ENCODE measurements at places on chromosomes 5 and 9. TPM values are rescaled to one million over a fixed set of nuclear protein-coding genes. Genes with fewer than 3 reads are reported as not detected.

DNA sequence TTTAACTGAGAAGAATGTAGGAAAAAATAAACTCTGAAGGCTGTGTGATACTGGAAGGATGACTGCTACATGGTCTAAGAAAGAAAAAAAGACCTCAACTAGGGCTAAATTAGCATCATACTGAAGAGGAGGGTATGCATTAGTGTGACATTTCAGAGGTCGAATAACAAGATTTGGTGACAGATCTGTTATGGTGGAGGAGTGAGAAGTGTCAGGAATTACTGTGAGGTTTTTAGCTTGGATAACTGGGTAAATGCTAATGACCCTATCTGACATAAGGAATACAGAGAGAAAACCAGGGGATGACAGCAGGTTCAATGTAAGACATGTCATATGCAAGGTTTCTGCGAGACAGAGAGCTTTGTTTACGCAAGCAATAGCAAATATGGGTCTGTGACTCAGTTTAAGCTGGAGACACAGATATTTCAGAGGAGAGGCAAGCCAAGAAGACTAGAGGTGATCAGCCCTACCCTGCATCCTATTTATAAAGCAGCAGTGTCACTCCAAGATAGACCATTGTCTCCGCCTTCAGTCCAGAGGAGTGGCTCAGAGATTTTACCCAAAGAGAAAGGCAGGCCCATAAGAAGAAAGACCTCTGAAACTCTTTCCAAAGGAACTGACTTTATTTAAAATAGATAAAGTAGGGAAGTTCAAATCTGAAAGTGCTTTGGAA is 44.3 kb downstream of the FBN2 start:
- no peak overlapping the region for H3K4me3 ChIP-seq
- H3K36me3 ChIP-seq, result no peaks in the 10 kb centered on the region
- no peak overlapping the region for H3K27ac ChIP-seq
- DNase-seq, result no peak
- H3K4me1 ChIP-seq, result peaks cover 1% of the 10 kb centered on the region

SLC45A2 gene
- total RNA-seq, result 0.15 TPM

QRFP gene
- total RNA-seq, result not detected

GRCh38 chr5:122110987-122111386 is 18.4 kb upstream of the ZNF474 start:
- DNase-seq, result no peak
- no peaks in the 10 kb centered on the region for H3K27me3 ChIP-seq
- no peaks in the 10 kb centered on the region for H3K4me1 ChIP-seq
- no peak overlapping the region for H3K4me3 ChIP-seq
- no peaks in the 10 kb centered on the region for H3K36me3 ChIP-seq

SOX30 gene
- 0.12 TPM for total RNA-seq

Data from ovary (tissue), 10 donors.